Lower leg skin (tissue), 4 donors: ENCODE measurements at places on chromosomes 4 and X.

GRCh38 chr4:29046781-29047180 is 1673.4 kb upstream of the PCDH7 start:
- DNase-seq, result no peak

GRCh38 chr4:40622913-40623312 is 6.8 kb downstream of the RBM47 start:
- no peak for DNase-seq

GRCh38 chr4:64564126-64564525 is 154.9 kb upstream of the TECRL start:
- DNase-seq, result no peak

DNA sequence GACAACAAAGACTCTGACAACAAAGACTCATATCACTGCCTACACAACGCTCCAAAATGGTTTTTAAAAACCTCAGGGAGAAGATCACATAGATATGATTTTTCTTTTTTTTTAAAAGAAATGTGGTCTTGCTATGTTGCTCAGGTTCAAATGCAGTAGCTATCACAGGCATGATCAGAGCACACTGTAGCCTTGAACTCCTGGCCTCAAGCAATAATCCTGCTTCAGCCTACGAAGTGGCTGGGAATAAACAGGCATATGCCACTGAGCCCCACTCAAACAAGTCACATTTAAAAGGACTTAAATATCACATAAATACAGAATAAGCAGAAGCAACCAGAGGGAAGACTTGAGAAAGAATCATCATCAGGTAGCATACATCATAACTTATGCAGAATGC is 14.7 kb downstream of the DHX15 start:
- no peak for DNase-seq

DNA sequence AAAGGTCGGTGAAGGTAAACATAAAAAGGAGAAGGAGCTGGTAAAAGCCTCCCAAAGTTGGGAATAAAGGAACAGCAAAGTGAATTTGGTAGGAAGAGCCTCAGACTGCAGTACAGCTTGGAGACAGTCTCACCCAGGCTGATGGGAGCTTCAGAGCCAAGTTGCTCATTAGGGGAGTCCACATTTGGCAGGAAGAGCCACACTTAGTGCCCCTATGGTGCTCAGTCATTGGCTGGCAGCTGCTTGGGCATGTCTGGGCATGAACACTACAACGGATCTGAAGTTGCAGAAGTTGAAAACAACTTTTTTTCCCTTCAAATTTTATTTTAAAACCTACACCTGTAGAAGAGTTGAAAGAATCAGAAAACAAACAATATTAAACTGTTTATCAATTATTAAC is 2497.3 kb downstream of the ARAP2 start:
- DNase-seq, result no peak

- no peak for DNase-seq
Observed at GRCh38 chr4:2962614-2963174, 512 bp downstream of the NOP14 start.

DNA sequence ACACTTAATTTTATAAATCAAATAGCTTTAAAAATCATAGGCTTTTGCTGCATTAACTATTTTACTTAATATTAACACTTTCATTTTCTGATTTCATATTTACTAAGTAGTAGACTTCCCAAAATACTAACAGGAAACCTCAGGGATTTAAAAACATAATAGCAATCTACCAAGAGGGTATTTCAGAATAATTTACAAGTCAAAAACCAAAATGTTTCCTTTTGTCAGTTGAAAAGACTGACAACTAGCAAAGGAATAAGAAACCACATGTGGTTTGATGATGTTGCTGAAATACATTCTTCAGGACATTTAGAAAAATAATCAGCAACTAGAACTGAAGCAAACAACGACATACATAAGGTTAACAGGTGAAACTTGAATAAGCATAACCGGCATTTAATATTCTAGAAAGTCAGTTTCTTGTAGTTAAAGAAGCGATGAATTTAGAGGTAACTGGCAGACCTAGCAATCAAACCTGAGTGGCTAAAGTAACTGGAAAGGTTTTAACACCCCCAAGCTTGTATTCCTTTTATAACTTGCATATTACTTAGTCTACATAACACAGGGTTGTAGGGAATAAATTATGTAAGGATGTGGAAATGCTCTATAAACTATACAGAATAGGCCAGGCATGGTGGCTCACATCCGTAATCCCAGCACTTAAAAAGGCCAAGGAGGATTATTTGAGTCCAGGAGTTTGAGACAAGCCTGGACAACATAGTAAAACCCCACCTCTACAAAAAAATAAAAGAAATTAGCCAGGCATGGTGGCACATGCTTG is 40.0 kb downstream of the DHX15 start:
- no peak for DNase-seq

DNA sequence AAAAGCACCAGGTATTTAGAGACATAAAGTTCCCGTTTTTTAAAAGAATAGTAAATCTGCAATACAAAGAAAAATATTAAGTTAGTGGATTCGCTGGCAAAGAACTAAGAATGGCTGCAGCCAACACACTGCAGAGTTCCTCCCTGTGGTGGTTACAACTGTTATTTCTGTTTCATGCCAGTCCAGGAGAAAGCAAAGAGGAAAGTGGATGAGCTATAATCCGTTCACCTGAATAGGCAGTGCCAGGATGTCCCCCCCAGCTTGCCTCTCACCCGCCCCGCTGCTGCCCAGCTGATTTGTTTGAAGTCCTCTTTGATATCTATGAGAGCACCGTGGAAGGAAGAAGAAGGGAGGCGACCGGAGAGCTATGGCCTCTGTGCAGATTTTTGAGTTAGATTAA is 63.9 kb downstream of the PTCHD1 start:
- no peak for DNase-seq

DNA sequence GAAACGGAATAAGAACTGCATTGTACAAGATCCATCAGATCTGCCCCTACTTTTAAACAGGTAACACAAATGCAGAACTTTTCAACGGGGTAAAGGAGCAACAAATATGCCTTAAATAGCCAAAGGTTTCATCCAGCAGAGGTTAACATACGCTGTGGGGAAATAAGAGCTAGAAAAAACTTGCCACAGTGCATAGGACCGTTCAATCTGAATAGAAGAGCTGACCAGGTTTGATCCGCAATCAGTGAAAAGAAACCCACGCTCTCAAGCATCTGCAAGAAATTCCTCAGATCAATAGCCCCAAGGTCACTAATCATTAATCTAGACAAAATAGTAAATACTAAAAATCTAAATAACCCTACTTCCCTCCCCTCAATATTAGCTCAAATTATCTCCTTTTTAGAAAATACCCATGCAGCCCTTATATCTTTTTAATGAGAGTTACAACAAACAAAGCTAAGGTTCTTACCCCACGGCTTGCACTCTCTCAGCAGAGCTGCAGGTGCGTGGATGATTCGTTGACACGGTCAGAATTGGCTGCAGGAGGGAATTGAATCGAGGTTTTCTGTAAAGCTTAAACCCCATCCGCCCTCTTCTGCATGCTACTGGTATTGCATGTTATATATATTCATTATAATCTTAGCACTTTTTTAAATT is at the start of gene TLR10:
Gene TLR10, minus strand, starts transcription at position 539 of the 657 bp plus-strand sequence. CDS start 7,400 bp downstream, outside the sequence.
- DNase-seq, result no peak

DNA sequence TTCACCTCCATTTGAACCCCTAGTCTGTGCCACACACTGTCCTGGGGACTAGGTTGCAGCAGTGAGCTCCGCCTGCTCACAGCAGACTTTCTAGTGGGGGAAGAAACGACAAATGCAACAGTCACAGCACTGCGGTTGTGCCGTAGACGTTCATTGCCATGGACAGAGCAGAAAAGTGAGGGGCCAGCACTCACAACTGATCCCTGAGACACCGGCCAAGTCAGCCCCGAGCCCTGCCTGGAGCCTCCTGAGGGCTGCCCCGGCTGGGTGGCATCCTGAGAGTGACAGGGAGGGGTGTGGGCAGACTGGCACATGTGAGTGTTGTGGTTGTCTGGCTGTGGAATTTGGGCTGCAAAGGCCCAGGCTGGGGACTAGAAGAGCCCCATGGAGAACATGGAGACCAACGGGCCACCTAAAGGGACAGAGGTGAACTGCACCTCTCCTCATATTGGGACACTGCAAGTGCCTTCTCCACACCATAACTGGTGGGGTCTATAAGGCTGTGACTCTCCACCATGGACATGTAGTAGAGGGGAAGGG is 4.6 kb downstream of the DUSP9 start:
- peak; percentile 48 for DNase-seq

DNA sequence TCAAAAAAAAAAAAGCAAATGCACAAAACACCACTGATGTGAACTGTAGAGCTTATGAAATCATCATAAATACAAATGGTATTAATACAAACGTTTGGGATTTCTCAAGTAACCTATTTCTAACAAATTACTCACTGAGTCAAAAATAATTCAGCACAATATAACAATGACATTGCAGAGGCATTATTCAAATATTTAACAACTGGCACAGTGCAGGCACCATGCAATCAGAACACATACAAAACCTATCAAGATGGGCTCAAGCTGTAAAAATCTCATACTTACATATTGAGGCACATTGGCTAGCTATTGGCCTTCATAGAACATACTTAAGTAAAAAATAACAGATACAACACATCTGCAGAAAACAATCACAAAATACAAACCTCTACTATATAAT is 81.1 kb downstream of the LRBA start:
- no peak for DNase-seq

- DNase-seq, result no peak
Observed at GRCh38 chr4:84531689-84532088, 32.6 kb upstream of the NKX6-1 start.

DNA sequence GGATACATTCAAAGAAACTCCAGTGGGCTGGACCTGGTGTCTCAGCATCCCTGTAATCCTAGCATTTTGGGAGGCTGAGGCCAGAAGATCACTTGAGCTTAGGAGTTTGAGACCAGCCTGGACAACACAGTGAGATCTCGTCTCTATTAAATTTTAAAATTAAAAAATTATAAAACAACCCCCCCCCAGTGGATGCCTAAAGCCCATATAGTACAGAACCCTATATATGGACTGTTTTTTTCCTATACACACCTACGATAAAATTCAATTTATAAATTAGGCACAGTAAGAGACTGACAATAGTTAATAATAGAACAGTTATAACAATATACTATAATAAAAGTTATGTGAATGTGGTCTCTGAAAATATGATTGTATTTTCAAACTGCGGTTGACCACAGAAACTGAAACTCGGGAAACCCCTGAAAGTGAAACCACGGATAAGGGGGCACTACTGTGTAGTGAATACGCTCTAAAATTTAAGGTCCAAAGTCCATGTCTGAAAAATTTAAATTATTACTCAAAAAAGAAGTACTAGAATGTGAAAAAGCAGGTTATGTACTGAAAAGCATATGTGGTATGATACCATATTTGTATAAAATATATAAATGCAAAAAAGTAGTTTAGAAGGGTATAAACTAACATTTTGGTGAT is 2.0 kb downstream of the SMIM14 start:
- DNase-seq, result peak; percentile 53

- DNase-seq, result no peak
Observed at GRCh38 chrX:72498782-72499181, 73.9 kb downstream of the HDAC8 start.

- no peak for DNase-seq
Observed at GRCh38 chr4:896216-896615, 35.9 kb downstream of the GAK start.

DNA sequence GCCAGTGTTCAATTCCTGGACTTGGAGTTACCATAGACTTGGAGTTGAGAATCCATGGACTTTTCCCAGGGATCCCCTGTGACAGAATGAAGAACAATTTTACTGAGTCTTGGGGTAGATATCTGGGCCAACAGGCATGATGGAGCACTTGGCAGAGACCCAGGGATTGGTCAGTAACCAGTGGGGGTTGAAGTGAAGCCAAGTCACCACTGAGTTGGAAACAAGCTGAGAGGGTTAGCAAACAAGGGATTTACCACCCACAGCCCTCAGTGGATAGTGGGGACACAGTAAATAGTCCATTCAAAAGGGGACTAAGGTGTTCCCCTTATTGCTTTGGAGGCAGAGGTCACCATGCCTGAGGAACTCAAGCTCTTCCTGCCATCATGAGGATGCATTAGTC is 281.7 kb downstream of the PPP1R2C start:
- no peak for DNase-seq

GRCh38 chr4:155773196-155773800 is 14.5 kb downstream of the GUCY1B1 start:
- no peak for DNase-seq

- peak; percentile 62 for DNase-seq
Observed at GRCh38 chrX:56796641-56797395, 67.8 kb downstream of the NBDY start.

DNA sequence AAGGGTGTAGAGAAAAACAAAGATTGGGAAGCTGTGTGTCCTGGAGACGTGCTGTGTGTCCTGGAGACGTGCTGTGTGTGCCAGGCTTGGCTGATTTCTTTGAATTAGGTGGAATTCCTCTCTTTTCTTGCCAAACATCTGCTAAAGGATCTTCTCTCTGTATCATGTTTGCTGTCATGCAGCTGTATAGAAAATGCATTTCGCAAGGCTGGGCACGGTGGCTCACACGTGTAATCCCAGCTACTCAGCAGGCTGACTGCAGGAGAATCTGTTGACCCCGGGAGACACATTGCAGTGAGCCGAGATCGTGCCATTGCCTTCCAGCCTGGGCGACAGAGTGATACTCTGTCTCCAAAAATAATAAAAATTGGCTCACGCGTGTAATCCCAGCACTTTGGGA is 187.0 kb downstream of the CRLF2 start:
- DNase-seq, result no peak

DNA sequence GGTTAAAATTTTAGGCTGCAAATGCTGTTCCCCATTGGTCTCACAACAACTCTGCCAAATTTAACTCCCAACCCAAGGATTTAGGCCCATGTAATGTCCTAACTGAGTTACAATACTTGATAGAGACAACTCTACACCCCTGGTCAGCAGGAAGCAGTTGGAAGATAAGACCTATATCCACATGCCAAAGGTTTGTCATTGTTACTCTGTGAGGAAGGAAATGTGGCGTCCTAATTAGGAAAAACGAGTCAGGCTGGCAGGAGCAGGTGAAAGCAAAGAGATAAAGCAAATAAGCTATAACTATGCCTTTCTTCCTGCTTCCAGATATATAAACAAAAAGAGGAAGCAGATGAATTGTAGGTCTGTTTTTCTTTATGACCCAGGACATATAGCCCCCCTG is 69.1 kb downstream of the SPIN4 start:
- DNase-seq, result no peak

DNA sequence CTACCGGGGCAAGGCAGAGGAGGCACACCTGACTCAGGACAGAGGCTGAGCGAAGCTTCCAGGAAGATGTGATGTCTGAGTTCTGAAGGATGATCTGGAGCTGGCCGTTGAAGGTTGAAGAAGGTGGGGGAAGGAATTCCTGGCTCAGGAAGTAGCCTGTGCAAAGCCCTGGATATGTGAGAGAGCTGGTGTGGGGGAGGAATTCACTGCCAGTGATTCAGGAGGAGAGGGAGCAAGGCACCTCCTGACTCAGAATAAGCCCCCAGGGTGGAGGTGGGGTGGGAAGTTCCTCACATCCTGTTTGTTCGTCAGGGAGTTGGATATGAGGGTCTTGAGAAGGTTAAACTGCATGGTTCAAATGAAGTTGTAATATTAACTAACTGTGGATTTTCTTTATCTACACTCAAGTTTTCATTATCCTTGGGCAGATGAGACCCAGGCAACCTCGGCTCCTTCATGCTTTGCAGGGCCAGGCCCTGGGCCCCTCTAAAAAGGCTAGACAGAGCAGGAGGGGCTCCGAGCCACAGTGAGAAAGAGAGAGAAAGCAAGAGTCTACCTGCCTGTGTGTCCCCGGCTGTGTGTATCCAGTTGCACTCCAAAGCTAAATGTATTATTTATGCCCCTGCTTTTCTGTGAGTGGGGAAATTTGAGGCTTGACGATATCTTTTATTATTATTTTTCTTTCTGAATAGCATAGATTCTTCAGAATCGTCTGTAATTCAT is 7.1 kb downstream of the NHSL2 start:
- no peak for DNase-seq
